ENCODE measurements at places on chromosomes 1 and 21. TPM values are rescaled to one million over a fixed set of nuclear protein-coding genes. Genes with fewer than 3 reads are reported as not detected.

DNA sequence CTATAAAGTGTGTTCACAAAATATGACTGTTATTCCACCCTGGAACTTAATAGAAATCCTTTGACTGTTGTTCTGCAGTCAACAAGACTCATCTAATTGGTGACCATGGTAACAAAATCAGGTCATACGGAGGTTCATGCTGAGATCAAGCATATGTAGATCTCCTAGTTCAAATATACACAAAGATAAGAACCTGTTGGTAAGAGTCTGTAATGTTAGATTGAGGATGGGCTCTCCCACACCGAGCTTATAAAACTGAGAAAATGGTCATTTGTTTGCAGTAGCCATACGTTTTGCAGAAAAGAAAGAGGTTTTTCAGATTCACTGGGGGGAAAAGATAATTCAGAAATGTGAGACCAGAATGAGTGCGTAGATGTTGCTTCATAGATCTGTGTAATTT, 468.1 kb downstream of the RPS6KC1 start:
- no peak overlapping the region for H3K4me3 ChIP-seq
- no peaks in the 10 kb centered on the region for H3K36me3 ChIP-seq
- no peak overlapping the region for H3K27ac ChIP-seq

DNA sequence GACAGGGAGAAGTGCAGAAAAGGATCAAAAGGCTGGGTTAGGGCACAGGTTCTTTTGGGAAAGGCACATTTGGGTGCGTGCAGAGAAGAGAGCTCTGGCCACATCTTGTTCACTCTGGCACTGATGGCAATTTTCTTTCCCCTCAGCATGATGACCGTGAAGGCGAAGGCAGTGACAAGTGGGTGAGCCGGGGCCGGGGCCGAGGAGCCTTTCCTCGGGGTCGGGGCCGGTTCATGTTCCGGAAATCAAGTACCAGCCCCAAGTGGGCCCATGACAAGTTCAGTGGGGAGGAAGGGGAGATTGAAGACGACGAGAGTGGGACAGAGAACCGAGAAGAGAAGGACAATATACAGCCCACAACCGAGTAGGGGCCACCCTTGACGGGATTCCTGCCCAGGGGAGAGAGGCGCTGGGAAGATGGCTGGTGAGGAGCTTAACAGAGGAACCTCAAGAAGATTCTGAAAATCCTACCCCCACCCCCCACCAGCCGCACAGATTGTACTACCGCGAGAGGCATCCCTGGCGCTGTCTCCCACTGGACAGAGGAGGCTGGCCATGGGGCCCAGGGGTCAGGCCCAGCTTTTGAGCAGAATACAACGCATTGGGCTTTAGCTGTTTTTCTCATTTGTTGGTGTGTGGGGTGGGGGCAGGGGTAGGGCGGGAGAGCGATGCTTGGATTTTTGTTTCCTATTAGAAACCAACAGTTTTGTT, 2.4 kb upstream of the SH3D21 start:
- peaks cover 33% of the 10 kb centered on the region for H3K36me3 ChIP-seq
- H3K4me3 ChIP-seq = peak overlapping the region; percentile 29

- H3K27me3 ChIP-seq = no peaks in the 10 kb centered on the region
- H3K4me1 ChIP-seq = no peaks in the 10 kb centered on the region
- H3K36me3 ChIP-seq = no peaks in the 10 kb centered on the region
- H3K4me3 ChIP-seq = no peak overlapping the region
- no peak for DNase-seq
Measured at GRCh38 chr1:215825056-215825455, 258.0 kb downstream of the KCTD3 start.

DNA sequence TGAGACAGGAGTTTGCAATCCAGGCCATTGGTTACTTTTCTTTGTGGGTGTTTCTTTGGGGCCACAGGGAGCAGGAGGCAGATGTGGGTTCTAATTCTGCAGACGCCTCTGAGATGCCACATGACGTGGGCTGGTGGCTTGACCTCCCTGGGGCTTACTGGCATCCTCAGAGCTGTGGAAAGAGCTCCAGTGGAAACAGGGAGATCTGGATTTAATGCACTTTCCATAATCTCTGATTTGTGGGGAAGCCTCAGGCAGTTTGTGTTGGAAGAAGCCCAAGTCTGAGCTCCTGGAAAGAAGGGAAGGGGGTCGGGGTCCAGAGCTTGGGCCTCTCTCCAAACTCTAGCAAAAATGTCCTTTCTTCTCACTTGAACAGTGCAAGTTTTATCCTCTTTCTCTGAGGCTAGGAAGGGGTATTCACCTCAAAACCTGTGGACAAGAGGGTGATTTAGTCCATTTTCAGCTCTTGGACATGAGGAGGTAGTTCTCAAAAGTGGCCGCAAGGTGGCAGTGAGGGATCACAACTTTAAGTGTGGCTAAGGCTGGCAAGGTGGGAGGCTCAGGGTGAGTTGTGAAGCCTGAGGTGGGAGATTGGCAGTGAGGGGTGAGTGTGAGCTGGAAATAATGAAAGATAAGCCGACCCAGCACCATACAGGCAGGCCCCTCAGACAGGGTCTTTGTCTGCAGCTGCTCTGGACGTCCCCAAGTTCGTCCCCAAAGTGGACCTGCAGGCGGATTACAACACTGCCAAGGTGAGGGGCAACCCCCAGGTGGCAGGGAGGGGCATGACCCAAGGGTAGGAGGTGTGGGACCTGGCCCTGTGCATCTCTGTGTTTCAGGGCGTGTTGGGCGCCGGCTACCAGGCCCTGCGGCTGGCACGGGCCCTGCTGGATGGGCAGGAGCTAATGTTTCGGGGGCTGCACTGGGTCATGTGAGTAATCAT, 9.2 kb downstream of the IKBKE start:
- peak; percentile 71 for DNase-seq
- H3K27ac ChIP-seq = peak overlapping the region; percentile 39
- H3K4me3 ChIP-seq = peak overlapping the region; percentile 32

GRCh38 chr1:238660849-238661248, 725.5 kb upstream of the CHRM3 start:
- H3K4me1 ChIP-seq = no peaks in the 10 kb centered on the region
- no peaks in the 10 kb centered on the region for H3K36me3 ChIP-seq
- H3K4me3 ChIP-seq = no peak overlapping the region

DNA sequence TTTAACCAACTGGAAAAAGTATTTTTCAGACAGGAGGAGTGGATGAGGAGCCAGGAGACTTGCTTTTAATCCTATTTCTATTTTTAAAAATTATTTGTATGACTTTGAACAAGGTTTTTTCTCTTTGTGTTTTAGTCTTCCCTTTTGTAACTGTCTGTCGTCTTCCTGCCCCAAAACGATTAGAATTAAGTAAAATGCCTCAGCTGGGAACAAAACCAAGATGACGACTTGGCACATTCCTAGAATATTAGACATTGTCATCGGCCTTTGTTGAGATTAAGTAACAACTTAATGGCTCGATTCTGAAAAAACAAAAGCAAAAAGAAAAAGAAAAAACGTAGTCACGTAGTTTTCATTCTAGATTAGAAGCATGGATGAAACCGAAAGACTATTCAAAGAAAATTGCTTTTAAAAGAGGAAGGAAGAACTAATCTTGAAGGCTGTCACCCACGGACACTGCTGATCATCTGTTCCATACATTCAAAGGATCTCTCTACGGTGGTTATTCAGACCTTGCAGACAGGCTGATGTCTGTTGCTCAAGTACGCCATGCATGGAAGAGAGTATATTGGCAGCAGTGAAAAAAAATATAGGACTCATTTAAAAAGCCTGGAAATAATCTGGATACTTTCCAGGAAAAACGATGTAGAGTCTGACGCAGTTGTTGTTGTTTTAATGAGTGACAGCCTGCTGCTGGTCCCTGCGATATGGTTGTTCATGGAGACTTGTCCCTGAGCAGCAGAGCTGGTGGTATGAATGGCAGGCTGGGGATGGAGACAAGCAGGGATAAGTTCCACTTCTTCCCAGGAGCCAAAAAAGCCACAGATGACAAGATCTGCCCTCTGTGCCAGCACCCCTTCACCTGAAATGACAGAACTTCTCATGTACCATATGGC, 16.8 kb downstream of the GNG4 start:
- no peaks in the 10 kb centered on the region for H3K36me3 ChIP-seq
- H3K27me3 ChIP-seq = no peaks in the 10 kb centered on the region

The PFDN2 gene
- 73.8 TPM for total RNA-seq

The SLFNL1 gene
- total RNA-seq = 0.38 TPM

The TCHHL1 gene
- total RNA-seq = not detected
